ENCODE measurements at places on chromosomes 1 and 21. TPM values are rescaled to one million over a fixed set of nuclear protein-coding genes. Genes with fewer than 3 reads are reported as not detected.

DNA sequence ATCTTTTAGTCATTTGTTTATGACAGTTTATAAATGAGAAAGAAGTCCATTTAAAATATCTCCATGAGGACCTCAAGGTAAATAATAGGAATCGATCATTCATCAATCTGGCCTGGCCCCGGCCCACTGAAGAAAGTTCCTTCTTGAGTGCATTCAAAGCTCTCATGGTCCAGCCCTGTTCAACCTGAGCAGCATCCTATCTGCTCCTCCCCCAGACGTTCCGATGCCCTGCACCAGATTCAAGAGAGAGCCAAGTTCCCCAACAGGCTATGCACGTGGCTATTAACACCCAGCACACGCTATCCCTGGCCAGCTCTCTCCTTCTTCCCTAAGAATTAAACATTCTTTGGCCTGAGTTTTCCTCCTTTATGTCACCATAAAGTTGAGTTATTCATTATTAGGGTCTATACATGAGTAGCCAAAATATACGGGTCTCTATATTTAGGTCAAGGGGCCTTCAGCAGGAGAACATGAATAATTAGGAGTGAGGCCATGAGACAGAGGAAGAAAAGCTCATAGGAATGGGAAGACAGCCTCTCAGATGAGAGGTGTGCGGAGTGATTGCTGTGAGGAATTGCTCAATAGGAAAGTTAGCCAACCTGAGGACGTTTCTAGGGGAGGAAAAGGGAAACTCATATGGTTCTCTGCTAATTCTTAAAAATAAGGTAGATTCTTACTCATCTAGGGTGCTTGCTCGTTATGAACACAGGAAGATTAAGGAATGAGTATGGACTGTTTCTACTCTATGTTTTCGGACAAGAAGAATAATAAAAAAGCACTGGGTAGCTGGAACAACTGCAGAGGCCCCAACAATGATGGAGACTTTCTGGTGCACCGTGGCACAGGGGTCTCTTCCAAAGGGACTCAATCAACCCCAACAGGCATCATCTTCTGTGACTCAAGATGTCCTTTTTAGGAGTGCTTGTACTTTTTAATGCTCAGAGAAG, 23.6 kb downstream of the RUNX1 start:
- no peak for DNase-seq

DNA sequence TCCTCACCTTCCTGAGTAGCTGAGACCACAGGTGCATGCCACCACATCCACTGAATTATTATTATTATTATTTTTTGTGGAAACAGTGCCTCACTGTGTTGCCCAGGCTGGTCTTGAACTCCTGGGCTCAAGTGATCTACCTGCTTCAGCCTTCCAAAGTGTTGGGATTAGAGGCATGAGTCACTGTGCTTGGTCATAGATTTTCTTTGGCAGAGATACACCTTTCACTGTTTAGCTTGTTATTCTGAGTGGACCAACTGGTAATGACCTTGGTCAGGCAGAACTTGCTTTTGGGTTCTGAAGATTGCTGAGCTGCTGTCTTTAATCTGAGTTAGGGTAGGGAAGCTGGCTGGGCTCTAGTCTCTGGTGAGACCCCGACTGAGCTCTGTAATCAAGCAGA, 66.8 kb downstream of the DNAH14 start:
- DNase-seq, result no peak

GRCh38 chr1:59079434-59080140, 217.3 kb upstream of the FGGY start:
- DNase-seq, result peak; percentile 45

DNA sequence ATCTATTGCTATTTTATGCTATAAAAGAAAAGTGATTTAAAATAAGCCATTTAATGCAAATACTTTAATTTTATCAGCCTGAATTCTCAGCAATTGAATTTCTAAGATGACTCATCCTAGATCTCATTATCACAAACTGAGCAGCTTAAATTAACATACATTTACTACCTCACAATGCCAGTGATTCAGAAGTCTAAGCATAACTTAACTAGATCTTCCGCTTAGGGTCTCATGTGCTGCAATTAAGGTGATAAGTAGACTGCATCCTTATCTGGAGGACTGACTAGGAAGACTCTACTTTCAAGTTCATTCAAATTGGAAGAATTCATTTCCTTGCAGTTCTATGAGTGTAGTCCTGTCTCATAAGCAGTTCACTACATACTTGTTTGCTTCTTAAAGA, 286.6 kb downstream of the COL11A1 start:
- no peak for DNase-seq

GRCh38 chr1:94326329-94326728, 88.9 kb upstream of the ARHGAP29 start:
- DNase-seq, result peak; percentile 43

DNA sequence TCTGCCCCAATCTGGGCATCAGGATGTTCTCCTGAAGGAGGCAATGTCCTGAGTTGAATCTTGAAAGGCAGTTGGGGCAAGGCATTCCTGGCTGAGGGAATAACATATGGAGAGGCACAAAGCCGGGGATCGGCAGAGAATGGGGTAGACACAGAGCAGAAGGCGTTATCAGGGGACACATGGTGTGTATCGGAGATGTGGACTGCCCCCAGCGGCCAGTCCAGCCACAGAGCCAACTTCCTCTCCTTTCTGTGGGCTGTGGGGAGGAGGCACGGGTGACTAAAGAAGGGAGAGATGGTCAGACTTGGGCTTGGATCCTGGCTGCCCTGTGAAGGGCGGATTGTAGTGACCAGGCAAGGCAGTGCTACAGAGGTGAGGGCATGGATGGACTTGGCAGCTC, 32.1 kb downstream of the FOXD2 start:
- no peak for DNase-seq

DNA sequence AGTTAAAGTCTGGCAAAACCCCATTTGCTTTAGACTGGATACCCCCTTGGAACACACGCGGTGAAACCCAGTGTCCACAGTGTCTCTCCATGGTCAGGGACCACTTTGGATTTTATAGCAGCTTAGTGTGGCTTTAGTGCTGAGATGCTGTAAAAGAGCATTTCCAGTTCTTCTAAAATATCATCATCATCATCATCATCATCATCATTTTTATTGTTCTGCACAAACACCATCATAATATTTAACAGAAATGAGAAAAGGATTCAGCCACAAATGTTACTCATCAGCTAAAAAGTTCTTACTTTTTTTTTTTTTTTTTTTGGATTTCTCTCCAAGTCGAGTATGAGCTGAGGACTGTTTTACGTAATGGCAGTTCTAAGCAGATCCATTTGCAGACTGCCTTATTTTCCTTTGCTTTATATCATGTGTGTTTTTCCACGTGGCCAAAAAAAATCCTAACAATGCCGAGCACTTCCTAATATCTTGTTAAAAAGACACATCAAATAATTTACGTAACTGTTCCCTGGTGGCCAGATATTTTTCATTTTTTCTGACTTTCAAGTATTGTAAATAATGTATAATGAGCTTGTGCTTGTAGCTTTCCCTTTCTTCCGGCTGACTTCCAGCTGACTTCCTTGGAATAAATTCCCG, 62.8 kb downstream of the EVA1C start:
- no peak for DNase-seq

Gene TMPRSS3
- total RNA-seq, result not detected

Gene ERG
- not detected for total RNA-seq

Gene CLCA1
- total RNA-seq, result not detected
